ENCODE measurements at places on chromosomes 7 and 10.
A peak's percentile ranks its signal among the peaks of the same experiment; 100 is the strongest.

- DNase-seq = no peak
Measured at GRCh38 chr7:92735707-92736106, 100.7 kb downstream of the CDK6 start.

GRCh38 chr10:34576797-34577196, 238.3 kb downstream of the PARD3 start:
- no peak for DNase-seq

DNA sequence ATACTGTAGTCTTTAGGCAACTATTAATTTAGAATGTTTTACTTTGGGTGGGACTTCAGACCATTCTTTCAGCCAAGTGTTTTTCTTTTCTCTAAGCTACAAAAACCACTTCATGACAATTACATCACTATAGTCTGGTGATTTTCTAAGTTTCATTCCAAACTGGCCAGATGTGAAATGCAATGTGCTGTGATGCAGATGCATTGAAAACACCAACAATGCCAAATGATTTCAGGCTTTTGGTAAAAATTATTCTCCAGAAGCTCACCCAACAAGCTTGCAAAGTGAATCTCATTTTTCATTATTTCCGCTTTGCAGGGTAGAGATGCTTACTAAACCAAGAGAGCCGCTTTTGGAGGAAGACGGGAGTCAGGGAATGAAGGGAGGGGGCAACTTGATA, 118.4 kb upstream of the ANK3 start:
- no peak for DNase-seq

- DNase-seq = no peak
Measured at GRCh38 chr10:130341356-130341755, 205.2 kb downstream of the GLRX3 start.

- DNase-seq = no peak
Measured at GRCh38 chr7:51260516-51260915, 56.1 kb downstream of the COBL start.

DNA sequence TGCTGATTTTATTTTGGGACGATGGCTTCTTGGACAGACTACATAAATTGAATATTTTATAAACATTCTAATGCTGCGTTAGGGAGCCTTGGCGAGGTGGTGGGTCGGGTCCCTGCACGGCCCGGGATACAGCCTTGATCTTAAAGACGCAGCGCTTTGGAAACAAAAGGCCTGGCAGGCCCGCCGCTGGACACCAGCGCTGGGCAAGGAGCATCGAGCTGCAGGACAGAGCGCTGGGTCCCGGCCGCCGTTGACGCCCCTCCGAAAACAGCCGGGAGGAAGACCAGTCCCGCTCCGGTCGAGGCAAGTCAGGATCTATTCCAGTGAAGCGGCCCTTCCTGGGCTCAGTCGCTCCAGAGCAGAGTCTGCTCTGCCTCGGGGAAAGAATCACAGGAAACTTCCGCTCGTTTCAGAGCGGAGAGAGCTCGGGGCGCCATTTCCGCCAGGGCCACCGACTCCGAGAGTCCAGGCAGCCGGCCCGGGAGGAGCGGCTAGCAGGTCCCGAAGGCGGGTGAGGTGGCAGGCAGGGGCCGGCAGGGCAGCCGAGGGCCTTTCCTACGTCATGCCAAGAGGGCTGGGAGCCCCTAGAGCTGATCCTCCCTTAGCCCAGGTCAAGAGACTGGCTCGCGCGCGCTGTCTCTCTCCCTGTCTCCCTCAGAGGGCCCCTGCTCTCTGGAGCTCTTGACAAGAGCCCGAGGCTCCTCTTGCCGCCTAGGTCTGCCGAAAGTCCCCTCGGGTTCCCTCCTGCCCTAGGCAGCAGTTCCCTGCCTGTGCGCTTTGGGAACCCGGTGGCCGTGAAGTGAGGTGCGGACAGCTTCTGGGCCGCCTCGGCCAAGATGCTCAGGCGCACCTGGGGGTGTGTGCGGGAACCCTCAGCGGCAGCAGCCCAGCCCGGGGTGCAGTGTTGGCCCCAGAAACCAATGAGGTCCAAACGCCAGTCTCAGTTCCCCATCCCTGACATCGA, 1.4 kb upstream of the DRGX start:
- DNase-seq = no peak

- DNase-seq = no peak
Measured at GRCh38 chr7:107208024-107208521, 39.3 kb downstream of the HBP1 start.

- DNase-seq = peak; percentile 4
Measured at GRCh38 chr7:83655951-83656556, 7.1 kb upstream of the SEMA3E start.

DNA sequence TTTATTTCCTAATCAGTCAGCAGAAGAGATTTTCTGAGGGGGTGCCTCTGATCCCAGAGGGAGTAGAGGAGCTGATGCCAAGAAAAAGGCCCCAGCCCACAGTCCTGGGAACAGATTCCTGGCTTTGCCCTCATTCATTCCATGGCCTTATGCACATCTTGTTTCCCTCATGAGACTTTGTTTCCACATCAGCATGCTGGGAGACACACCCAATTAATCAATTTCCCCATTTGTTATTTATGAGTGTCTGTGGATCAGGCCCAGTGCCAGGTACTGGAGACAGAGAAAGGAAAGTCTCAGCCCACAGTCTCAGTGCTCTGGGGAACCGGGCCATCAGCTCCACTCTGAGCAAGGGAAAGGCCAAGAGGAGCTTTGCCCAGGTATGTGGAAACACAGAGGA, 496.2 kb upstream of the ZMIZ1 start:
- DNase-seq = no peak

DNA sequence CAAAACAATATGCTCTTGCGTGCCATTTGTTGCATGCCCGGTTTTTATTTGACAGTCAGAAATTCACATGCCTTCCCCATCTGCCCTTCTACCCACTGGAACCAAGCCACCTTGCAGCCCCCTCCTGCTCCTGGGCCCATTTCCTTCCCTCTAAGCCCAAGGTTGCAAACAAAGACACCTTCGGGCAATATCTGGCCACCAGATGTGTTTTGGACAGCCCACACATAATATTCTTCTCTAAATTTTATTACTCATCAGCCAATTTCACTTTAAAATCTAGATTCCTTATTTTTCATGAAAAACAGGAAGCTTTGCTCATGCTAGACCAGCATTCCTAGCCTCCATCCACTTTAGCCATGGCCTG, 18.2 kb upstream of the C10orf105 start:
- DNase-seq = peak; percentile 78

- DNase-seq = peak; percentile 85
Measured at GRCh38 chr7:116271963-116272886, 61.9 kb downstream of the TES start.

- DNase-seq = no peak
Measured at GRCh38 chr10:87038786-87039185, 18.7 kb downstream of the FAM25A start.

DNA sequence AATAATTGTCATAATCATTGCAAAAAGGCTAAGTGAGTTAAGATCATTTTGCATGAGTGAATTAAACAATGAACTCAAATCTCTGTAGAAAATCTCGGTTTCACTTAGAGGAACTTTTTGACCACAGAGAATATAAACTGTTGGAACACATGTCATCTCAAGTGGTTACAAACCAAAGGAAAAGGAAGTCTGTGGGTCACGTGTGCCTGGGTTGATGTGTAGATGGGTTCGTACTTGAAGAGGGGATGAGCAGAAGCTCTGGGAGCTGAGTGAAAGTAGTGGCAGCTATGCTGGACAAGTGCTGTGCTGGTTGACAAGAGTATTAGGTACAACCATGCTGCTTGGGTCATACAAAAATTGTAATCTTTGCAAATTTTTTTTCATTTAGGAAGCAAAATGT, 35.0 kb downstream of the GLRX3 start:
- no peak for DNase-seq

- no peak for DNase-seq
Measured at GRCh38 chr7:83415840-83416239, 233.1 kb downstream of the SEMA3E start.

- DNase-seq = no peak
Measured at GRCh38 chr7:159015081-159015453, 129.6 kb downstream of the VIPR2 start.

DNA sequence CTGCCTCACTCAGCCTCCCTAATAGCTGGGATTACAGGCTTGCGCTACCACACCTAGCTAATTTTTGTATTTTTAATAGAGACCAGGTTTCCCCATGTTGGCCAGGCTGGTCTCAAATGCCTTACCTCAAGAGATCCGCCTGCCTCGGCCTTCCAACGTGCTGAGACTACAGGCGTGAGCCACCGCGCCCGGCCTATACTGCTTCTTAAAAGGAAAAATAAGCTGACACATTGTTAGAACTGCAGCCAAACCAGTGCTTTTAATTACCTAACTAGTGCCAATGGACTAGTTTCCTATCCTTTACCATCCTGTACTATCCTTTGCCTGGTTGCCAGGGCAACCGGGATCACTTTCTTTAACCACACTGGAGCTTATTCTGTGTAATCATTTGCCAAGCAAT, 108.0 kb downstream of the LRRTM3 start:
- DNase-seq = no peak

- DNase-seq = no peak
Measured at GRCh38 chr7:91551377-91552175, 287.3 kb downstream of the FZD1 start.

DNA sequence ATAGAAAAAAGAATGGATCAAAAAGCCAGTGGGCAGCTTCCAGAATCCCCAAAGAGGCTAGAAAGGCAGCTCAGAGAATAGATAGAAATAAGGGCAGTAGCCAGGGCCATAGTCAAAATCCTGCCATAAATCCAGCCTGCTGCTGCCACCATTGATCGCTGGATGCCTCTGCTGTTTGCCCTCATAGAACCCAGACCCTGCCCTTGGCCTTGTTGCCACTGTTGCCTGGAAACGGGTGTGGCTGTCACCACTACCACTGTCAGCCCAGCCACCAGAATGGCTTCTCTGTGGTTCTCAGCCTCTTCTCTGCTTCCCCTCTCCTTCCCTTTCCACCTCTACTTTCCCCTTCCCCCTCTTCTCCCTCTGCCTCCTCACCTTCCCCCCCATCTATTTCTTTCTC, 57.8 kb downstream of the HHEX start:
- DNase-seq = no peak

GRCh38 chr7:105840981-105841749, 35.2 kb downstream of the ATXN7L1 start:
- DNase-seq = no peak

Measured in AG09309 (cell line).